ENCODE measurements at places on chromosomes 2 and 18.

- DNase-seq = no peak
These were observed 38.4 kb upstream of the GMCL1 start for GRCh38 chr2:69791045-69791444.

DNA sequence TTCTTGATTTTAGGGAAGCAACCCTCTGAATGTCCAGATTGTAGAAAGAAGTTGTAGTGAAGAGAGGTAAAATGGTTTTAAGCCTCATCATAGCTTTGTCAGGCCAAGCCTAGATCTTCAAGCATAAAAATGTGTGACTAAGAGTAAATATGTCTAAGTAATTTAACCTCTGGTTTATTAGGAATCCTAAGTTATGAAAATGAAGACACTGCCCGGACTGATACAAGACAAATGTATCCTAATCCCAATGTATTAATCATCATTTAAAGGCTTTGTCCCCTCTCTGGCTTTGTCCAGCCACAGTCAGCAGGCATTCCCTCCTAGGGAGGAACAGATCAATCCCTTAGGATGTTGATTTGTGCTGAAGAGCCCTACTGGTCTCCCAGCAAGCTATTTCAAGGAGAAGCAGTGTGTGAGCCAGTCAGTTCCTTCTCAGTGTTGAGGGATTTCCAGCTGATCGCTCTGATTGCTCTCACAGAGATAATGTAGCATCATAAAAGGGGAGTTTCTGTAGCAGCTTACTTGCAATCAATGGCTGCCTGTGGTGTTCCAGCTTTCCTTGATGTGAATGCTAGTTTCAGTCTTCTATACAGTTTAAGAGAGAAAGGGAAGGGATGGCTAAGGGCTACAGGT lies 796.1 kb downstream of the EPHA4 start:
- DNase-seq = no peak

DNA sequence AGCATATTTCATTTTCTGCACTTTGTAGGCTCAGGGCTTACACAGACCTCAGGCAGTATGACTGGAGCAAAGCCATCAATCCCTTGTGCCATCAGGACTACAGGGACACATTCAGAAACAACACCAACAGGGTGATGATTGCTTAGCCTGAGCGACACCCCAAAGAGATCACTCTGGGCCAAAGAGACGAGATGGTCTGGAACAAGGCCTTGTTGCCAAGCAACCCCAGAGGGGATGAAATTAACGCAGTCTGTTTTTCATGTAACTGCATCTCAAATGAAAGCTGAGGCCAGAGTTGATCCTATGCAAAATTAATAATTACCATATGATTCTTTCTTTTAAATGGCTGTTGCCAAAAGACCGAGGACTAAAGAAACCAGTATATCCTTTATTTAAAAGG lies 20.2 kb upstream of the B3GNT2 start:
- DNase-seq = no peak

DNA sequence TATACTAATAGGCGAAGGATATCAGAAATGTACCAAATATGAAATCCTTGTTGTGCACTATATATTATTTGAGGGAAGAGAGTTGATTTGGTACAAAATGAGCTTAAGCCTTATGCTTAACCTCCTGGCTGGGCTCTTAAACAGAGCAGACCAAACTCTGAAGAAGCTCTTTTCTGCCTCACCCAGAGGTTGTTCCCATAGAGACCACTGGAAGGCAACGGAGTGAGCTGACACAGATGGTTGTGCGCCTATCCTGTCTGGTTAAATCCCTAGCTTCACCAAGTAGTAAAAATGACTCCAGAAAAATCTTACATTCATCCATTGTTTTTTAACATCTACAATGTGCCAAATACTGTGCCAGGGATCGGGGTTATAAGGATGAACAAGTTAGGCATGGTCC lies 55.9 kb upstream of the NOL4 start:
- no peak for DNase-seq

- no peak for DNase-seq
These were observed 83.5 kb downstream of the IRS1 start for GRCh38 chr2:226716126-226716525.

DNA sequence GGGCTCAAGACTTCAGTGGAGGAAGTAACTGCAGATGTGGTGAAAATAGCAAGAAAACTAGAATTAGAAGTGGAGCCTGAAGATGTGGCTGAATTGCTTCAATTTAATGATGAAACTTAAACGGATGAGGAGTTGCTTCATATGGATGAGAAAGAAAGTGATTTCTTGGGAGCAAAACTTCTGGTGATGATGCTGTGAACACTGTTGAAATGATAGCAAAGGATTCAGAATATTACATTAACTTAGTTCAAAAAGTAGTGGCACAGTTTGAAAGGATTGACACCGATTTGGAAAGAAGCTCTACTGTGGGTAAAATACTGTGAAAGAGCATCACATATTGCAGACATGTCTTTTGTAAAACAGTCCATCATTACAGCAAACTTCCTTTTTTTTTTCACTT lies 638.0 kb downstream of the NYAP2 start:
- DNase-seq = no peak

GRCh38 chr2:72757177-72757775 lies 68.6 kb downstream of the EXOC6B start:
- peak; percentile 66 for DNase-seq

DNA sequence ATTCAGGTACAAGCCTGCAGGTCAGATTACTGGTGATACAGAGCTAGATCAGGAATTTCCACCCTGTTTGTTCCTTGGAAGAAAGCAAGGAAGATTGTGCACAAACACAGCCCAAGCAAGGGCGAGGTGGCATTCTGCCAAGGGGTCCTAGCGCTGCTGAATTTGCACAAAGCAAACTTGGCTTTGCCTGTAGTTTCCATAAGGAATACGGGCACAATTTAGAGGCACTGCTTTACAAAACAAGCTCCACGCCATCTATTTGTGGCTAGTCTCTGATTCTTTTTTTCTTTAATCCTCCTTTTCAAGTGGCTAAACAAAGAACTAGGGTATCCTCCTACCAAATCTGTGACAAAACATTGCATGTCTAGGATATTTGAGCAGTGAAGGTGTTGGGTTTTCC lies 195.5 kb upstream of the ACVR2A start:
- no peak for DNase-seq

- no peak for DNase-seq
These were observed 158.3 kb downstream of the LDLRAD4 start for GRCh38 chr18:13376841-13377351.

GRCh38 chr2:10654069-10654468 lies 35.7 kb downstream of the NOL10 start:
- DNase-seq = peak; percentile 95

DNA sequence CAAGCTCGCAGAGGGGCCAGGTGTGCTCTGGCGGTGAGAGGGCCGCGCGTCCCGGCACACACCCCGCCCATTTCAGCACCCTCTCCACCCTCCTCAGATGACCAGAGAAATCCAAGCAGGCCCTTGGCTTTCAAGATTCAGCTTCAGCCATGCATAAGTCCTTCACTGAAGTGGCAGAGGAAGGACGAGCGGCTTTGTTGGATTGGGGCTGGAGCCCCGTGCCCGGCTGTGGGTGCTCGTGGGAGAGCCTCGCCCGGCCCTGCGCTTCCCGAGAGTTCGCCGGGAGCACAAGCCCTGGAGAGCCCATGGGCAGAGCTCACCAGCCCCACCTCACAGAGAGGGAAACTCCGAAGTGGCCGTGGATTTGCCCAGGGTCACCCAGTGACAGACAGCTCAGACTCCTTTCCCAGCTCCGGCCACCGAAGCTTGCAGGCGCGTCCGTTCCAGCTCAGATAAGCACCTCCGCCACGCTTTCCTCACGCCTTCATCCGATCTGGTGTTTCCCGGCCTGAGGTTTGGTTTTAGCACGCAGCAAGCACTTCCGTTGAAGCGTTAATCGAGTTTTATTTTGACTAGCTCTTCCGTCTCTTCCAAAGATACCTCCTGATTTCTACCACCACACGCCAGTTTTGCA lies 45.6 kb upstream of the MTCL1 start:
- no peak for DNase-seq

DNA sequence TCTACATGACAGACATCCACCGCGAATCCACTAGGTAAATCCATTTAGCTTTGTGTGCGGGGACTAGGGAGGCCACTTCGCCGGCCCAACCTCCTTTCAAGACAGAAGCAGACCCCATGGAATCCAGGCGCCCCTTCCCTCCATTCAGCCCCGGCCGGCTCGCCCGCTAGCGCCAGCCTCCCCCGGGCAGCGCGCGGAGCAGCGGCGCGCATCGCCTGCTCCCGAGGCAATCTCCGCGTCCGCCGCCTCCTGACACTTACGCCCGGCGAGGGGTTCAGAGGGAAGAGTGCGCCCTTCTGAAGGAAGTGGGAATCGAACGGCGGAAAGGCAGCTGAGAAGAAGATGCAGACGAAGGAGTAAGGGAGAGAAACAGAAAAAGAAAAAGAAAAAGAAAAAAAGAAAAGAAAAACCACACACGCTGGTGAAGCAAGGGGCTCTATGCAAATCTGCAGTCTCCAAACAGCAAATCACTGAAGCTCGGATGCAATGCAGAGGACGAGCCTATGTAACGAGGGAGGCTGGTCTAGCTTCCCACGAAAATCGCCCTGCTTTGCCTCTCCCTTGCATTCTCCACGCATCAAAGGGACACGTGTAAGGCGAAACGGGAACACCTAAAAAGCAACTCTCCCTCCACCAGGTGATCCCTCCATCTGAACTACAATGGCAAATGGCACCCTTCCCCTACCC lies 684.4 kb downstream of the NRXN1 start:
- DNase-seq = no peak

DNA sequence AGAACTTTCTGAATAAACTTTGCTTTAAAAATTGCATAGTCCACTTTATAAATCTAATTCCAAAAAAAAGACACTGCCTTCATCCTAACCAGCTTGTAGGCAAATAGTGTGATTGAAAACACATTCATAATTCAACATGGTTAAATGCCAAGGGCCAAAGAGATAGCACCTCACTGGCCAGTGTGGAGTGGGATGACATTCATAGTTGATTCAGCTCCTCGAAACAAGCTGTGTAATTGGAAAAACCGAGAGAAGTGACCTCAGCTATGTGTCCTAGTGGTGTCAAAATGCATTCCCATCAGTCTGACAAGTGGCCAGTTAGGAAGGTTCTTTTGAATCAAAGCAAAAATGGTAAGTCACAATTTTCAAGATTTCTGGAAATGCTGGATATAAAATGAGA lies 1068.5 kb upstream of the CELF4 start:
- no peak for DNase-seq

DNA sequence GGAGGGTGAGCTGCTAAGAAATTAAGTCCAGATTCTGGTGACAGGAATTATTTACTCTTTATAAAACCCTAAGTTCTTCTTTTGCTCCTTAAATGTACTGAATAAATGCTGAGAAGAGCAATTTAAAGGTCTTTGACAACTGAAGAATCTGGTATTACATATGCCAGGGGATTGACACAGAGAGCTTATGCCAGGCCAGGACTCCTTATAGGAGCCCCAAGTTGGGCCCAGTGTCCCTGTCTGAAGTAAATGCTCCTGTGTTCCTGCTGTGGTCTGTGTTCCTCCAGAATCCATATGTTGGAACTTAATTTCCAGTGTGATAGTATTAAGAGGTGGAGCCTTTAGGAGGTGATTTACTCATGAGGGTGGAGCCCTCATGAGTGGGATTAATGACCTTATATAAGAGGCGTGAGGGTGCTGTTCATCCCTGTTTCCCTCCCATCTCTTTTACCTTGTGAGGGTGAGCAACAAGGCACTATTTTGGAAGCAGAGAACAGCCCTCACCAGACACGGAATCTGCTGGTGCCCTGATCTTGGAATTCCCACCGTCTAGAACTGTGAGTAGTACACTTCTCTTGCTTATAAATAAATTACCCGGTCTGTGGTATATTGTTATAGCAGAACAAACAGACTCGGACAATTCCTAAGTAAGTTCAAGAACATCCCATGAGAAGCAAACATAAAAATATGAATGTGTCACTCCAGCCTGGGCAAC lies 39.8 kb downstream of the LYPD6 start:
- DNase-seq = peak; percentile 90

- no peak for DNase-seq
These were observed 807 bp upstream of the NEU4 start for GRCh38 chr2:241808051-241808720.

DNA sequence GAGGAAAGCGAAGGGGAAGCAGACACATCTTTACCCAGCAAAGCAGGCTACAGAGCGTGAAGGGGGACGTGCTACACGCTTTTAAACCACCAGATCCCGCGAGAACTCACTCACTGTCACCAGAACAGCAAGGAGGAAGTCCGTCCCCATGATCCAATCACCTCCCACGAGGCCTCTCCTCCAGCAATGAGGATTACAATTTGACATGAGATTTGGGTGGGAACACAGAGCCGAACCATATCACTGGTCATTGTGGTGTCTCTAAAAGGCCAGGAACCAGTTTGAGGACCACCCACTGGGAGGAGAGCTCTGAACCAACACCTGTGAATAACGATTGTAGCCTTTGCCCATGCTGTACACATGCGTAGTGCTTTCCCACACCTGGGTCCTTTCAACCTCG lies 116.6 kb upstream of the FAM136A start:
- DNase-seq = no peak

- no peak for DNase-seq
These were observed 43.5 kb upstream of the LAPTM4A start for GRCh38 chr2:20094955-20095354.

- DNase-seq = no peak
These were observed 298.5 kb downstream of the INSIG2 start for GRCh38 chr2:118386641-118387302.

GRCh38 chr18:56258178-56258577 lies 380.2 kb downstream of the TXNL1 start:
- DNase-seq = peak; percentile 2

- DNase-seq = no peak
These were observed 334.5 kb downstream of the ARHGAP15 start for GRCh38 chr2:143463719-143464118.

DNA sequence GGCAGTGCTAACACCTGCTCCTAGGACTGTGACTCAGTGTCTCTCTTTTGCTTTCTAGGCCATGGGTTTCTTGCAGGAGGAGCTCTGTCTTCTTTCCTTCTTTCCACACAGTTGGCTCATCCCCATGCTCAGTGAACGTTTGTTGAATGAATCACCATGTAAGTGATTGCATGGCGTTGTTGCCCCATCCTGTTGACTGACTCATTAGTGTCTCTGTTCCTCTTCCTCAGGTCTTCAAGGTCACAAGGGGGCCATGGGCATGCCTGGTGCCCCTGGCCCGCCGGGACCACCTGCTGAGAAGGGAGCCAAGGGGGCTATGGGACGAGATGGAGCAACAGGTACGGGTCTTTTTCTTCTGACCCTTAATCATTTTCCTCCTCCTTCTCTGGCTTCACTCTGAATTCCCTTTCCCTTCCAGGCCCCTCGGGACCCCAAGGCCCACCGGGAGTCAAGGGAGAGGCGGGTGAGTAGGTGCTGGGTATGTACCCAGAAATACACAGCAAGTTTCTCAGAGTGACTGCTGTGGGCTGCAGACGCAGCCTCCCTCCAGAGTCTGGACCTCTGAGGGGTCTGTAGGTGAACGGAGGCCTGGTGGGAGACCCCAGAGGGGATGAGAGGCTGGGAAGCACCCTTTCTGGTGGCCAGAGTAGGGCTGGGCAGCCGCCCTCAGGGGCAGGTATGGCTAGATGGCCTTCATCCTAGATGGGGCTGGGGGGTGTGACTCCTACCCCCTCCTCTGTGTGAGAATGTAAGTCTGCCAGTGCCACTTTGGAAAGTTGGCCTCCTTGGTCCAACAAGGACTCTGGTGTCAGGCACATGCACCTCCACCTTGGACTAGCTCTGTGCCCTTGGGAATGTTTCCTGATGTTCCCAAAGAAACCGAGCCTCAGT lies 32.4 kb downstream of the MARCO start:
- DNase-seq = peak; percentile 86

- no peak for DNase-seq
These were observed 48.1 kb downstream of the MAIP1 start for GRCh38 chr2:200003444-200003843.

GRCh38 chr2:68225119-68225632 lies 27.2 kb downstream of the PPP3R1 start:
- peak; percentile 55 for DNase-seq

GRCh38 chr18:28116461-28116860 lies 60.5 kb downstream of the CDH2 start:
- DNase-seq = no peak
